GOT3 (cell line): ENCODE measurements at places on chromosomes 6 and 20.

DNA sequence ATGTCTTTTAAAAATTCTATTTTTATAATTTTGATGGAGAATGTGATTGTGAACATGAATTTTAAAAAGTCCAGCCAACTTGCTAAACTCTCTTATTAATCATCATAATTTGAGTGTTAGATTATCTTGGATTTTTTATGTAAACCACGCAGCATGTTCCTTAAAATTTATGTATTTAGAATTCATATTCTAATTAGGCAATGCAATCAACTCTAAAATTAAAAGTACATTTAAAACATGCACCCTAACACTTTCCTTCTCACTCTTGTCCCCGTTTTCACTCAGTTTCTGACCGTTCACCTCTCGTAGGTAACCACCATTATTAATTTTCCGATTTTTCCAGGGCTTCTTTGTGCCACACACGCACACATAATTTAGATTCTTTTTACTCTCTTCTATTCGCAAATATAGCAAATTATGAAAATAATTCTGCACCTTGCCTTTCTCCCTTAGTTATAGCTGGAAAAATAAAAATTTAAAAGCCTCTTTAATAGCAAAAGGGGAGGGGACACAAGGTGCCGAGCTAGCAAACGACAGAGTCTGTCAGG lies 329 bp upstream of the ZKSCAN3 start:
- DNase-seq, result no peak

DNA sequence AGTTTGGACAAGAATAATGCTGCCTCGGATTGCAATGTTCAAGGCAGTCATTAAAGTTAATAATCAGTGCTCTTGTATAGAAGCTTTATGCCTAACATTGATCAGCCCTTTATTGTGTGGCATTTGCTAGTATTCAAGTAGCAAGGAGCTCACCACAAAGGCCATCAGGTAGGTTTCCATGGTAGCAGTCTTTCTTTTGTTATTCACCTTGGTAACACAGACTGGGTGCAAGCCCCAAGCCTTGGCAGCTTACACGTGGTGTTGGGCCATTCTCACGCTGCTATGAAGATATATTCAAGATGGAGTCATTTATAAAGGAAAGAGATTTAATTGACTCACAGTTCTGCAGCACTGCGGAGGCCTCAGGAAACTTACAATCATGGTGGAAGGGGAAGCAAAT lies 149.3 kb downstream of the ADAT2 start:
- no peak for DNase-seq

DNA sequence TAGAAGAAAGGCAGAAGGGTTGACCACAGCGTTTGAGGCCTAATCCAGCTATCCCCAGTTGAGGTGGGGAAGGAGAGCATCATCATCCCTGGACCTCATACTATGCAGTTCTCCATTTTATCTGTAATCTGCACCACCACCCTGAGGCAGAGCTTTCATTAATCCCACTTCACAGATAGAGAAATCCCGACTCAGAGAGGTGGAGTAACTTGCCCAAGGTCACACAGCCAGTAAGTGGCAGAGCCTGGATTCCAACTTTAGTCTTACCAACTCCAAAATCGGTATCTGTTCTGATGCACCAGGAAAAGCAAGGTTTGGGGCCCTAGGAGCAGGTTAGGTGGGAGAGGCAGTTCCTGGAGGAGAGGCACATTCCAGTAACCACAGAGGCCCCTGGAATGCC lies 6.7 kb downstream of the TMEM74B start:
- DNase-seq, result no peak

DNA sequence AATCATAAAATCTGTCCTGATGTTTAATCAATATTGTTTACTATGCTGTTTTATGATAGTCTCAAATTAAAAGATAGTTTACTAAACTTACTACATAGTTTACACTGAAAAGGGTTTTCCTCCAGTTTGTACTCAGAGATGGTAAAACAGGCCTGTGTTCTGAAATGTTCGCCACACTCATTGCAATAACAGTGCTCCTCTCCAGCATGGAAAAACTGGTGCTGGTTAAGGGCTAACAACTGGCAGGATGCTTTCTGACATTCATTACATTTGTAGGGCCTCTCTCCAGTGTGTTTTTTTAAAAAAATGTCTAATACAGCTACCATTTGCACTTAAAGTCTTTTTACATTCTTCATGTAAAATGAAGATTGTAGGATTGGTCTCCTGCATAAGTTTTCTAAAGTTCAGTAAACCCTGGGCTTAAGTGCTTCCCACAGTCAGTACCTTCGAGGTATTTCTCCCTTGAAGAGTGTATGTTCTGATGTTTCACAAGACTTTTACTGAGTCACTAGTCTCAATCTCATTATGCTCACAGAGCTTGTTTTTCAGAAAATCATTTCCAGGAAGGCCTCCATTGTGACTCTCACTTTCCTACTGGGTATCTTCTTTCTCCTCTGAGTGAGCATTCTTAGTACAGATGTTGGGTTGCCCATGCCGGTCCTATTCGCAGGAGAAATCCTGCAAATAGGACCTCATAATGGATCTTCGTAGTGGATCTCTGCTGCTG lies 8.7 kb upstream of the ZSCAN12 start:
- DNase-seq, result no peak

DNA sequence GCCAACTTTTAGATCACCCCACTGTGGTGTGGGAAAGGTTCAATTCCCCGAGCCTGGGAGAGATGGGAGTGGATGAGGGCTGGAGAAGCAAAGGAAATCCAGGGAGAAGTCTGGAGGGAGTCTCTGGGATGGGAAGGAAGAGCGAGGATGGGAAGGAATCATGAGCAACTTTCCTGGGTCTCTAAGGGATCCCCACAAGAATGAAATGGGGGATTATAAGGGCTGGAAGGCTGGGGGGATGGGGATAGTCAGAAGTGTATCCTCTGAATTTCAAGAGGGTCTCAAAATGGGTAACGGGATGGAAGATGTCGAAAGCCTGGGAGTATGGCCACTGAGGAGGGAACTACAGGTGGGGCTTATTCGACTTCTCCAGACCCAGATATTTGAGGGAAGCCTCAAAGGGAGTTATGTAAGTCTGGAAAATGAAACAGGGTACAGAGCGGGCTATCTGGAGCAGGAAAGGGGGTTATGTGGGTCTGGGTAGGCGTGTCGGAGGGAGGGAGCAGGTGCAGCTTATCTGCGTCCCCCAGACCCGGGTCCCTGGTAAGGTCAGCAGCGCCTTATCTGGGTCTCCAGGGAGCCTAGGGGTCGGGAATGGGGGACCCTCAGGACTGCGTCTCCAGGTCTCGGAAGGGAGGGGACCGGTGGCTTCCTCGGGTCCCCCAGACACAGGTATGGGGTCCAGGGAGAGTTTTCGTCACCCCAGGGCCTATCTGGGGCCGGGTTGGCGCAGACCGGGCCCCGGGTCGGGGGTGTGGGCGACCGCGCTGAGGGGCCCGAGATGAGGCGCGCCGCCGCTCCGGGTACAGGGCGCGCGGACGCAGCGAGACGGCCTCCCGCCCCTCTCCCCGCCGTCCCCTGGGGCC lies 550 bp downstream of the PLAGL2 start:
- DNase-seq, result no peak

DNA sequence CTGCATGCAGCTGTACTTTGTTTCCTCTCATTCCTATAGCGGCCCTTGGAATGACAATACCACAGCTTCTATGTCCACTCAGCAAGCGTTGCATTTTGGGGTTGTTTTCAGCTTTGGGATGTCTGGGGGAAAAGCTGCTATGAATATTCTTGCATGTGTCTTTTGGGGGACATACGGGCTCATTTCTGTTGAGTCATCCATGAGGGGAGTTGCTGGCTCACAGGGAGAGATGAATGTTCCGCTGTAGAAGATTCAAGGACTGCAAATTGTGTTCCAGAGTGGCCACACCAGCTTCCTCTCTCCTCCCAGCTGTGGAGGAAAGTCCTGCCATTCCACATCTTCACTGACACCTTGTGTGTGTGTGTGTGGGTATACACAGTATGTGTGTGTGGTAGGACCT lies 43.3 kb downstream of the TGM2 start:
- DNase-seq, result no peak

GRCh38 chr20:45685896-45686295 lies 15.9 kb upstream of the WFDC11 start:
- no peak for DNase-seq

DNA sequence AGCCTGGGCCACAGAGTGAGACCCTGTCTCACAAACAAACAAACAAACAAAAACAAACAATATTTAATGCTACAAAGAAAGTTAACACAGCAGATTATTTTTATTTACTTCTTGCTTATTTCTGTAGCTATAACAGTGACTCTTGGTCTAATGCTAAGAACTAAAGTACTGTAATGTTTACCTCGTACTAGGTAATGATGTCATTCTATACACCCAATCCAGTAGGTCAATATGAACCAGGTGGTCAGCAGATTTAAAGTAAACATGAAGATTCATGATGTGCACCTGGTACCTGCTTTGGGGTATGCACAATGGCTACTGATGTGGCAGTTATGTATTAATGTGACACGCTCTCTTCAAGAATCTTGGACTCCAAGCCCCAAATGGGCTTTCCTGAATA lies 36.6 kb upstream of the CARMIL1 start:
- no peak for DNase-seq

GRCh38 chr6:144415014-144415413 lies 129.9 kb downstream of the UTRN start:
- no peak for DNase-seq

DNA sequence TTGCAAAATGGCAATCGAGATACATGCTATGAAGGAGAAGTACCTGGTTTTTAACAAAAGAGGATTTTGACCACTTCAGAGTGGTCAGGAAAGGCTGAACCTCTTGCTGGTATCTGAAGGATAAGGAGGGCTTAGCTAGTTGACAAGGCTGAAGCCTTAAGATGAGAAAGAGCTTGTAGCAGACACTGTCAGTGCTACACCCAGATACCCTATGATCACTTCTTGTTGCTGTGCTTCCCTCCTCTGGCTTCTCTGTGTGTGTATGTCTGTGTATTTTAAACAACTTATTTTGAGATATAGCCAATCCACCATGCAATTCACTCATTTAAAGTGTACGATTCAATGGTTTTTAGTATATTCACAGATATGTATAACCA lies 38.9 kb upstream of the TGM2 start:
- DNase-seq, result no peak

DNA sequence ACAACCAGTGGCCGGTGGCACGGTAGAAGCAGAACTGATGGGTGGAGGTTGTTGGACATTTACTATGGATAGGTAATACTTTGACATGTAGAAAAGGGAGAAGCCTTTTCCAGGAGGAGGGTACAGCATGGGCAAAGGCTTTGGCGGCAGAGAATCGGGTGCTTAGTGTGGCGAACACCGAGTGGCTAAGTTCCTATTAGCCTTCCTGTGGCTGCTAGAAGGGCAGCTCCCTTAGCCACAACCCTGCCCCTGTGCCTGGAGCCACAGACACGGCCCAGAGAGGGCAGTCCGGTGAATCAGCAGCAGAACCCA lies 37.9 kb upstream of the TGM2 start:
- no peak for DNase-seq

DNA sequence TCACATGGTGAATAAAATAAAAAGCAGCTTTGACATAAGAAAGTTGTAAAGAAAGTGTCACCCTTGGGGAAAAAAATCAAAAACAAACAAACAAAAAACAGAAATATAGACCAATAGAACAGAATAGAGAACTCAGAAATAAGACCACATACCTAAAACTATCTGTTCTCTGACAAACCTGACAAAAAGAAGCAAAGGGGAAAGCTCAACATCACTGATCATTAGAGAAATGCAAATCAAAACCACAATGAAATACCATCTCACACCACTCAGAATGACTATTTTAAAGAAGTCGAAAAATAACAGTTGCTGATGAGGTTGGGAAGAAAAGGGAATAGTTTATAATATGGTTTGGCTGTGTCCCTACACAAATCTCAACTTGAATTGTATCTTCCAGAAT lies 159.1 kb downstream of the TINAG start:
- DNase-seq, result no peak

DNA sequence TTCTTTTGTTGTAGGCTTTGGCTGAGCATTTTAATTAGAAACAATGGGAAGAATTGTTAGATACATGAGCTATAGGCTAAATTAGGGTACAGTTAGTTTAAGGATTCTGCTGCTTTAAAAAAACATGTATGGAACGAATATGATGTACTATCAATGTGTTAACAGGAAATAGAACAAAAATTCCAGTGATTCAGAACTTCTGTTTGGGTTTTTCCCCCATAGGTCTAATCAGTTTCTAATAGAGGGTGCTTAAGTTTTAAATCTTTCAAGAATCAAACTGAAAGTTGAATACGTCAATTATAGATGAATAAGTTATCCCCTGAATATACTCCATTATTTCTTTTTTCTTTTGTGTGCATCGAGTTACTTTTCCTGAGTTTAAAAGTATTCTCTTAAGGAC lies 1.9 kb downstream of the TAB2 start:
- no peak for DNase-seq

DNA sequence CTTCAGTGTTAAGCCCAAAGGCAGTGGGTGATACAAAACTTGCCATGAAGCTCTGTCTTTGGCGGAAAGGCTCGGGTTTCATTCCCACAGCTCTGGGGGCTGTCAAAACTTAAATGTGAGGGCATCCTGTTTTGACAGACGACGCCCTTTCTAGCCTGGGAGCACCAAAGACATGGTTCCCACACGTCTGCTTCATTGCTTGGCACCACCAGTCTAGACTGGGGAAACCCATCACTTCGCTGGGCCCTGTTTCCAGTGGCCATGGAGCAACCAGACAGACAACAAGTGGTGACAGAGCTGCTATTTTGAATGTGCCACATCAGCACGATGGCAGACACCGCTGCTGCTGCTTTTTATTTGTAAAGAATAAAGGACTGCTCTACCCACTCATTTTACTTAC lies 127.5 kb downstream of the SASH1 start:
- no peak for DNase-seq

DNA sequence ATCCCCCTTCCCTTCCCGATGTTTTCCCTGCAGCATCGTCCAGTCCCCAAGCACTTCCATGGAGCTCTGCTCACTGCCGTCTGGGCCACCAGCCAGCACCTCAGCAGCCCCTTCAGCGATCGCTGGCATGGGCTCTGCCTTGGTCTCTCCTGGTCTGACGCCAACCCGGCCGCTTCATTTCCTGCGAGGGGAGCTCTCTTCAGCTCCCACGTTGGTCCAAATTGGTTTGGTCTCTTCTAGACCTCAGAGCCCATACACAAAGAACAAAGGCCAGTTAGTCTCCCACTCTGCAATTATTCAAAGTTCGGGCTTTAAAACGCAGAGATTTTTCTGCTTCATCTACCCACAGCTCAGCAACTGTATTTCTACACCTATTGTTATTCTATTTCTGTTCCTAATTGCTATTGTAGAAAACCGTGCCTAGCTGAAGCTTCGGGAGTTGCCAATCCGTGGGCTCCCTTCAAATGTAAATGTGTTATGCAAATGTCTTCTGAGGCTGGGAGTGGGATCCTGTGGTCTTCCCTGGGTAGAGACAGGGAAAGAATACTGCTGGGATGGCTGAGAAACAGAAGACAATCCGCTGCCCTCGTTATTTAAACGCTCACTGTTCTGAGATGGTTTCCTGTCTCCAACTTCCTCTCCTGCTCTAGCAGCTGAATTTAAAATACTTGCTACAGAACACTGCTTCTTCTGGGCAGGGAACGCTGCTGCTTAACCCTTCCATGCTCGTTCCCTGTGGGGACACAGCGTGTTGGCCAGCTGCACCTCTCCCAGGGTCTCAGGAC lies 154.2 kb upstream of the QKI start:
- DNase-seq, result no peak
